ENCODE measurements at places on chromosomes 6 and 20.
A peak's percentile ranks its signal among the peaks of the same experiment; 100 is the strongest.

GRCh38 chr6:97305414-97306066 is 22.5 kb upstream of the MMS22L start:
- no peaks in the 10 kb centered on the region for H3K36me3 ChIP-seq
- H3K27me3 ChIP-seq = no peaks in the 10 kb centered on the region
- no peak overlapping the region for H3K27ac ChIP-seq
- no peak for DNase-seq
- no peaks in the 10 kb centered on the region for H3K4me1 ChIP-seq
- H3K4me3 ChIP-seq = no peak overlapping the region

- H3K27me3 ChIP-seq = no peaks in the 10 kb centered on the region
- no peaks in the 10 kb centered on the region for H3K36me3 ChIP-seq
- H3K4me3 ChIP-seq = no peak within 1 kb of the TSS
- no peaks in the 10 kb centered on the region for H3K4me1 ChIP-seq
Observed at GRCh38 chr6:49866485-49866943, at the start of gene CRISP1. CRISP1 (minus strand) TSS chr6:49866535; CDS start chr6:49857400, 9,135 bp downstream.

- H3K4me3 ChIP-seq = no peak overlapping the region
- H3K4me1 ChIP-seq = peaks cover 7% of the 10 kb centered on the region
- H3K36me3 ChIP-seq = peaks cover 13% of the 10 kb centered on the region
- no peaks in the 10 kb centered on the region for H3K27me3 ChIP-seq
- DNase-seq = no peak
Observed at GRCh38 chr6:41551086-41551700, 5.0 kb downstream of the FOXP4 start.

- H3K27me3 ChIP-seq = no peaks in the 10 kb centered on the region
- no peak overlapping the region for H3K27ac ChIP-seq
- no peaks in the 10 kb centered on the region for H3K36me3 ChIP-seq
- no peak overlapping the region for H3K4me3 ChIP-seq
- no peak for DNase-seq
Observed at GRCh38 chr6:167396068-167396658, 71.3 kb downstream of the TTLL2 start.

DNA sequence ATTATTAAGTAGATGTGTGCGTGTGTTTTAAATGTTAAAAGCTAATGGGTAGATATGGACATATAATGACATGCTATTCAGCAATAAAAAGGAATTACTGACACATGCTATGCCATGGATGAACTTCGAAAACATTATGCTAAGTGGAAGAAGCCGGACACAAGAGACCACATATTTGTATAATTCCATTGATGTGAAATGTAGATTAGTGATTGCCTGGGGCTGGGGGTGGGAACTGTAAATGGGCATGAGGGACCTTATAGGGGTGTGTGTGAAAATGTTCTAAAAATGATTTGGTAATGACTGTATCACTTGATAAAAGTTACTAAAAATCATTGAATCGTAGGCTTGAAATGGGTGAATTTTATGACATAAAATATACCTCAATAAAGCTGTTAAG is 104.5 kb upstream of the BEND3 start:
- no peak overlapping the region for H3K27ac ChIP-seq
- no peak for DNase-seq
- no peak overlapping the region for H3K4me3 ChIP-seq
- no peaks in the 10 kb centered on the region for H3K27me3 ChIP-seq

DNA sequence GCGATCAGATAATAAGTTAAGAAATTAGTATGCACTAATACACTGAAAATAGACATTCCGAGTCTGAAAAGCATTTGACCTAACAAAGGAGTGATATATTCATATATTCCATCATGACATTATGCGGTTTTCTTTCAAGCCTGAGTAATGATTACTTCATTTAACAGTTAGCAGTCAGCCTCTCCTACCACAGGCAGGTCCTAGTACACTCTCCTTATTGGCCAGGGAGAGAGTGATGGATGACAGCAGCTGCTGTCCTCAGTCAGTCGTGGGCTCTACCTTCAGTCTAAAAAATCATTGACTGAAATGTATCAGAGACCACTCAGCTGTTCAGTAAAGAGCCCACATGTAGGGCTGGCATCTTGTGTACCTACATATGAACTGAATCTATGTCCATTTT is 33.2 kb upstream of the VGLL2 start:
- no peak overlapping the region for H3K27ac ChIP-seq
- DNase-seq = no peak
- H3K4me3 ChIP-seq = no peak overlapping the region
- H3K4me1 ChIP-seq = no peaks in the 10 kb centered on the region
- no peaks in the 10 kb centered on the region for H3K27me3 ChIP-seq

GRCh38 chr6:170285482-170285881 is 5.4 kb downstream of the DLL1 start:
- no peak overlapping the region for H3K4me3 ChIP-seq
- H3K27ac ChIP-seq = no peak overlapping the region
- H3K4me1 ChIP-seq = peaks cover 15% of the 10 kb centered on the region

GRCh38 chr6:143123941-143124340 is 63.3 kb downstream of the AIG1 start:
- no peaks in the 10 kb centered on the region for H3K27me3 ChIP-seq
- no peak overlapping the region for H3K4me3 ChIP-seq
- H3K4me1 ChIP-seq = no peaks in the 10 kb centered on the region
- no peak overlapping the region for H3K27ac ChIP-seq

- peaks cover 4% of the 10 kb centered on the region for H3K4me1 ChIP-seq
- DNase-seq = no peak
- no peaks in the 10 kb centered on the region for H3K36me3 ChIP-seq
- H3K4me3 ChIP-seq = no peak overlapping the region
- H3K27me3 ChIP-seq = no peaks in the 10 kb centered on the region
Observed at GRCh38 chr6:70549327-70549726, 17.4 kb upstream of the SDHAF4 start.

GRCh38 chr20:50516180-50516934 is 6.2 kb downstream of the PTPN1 start:
- H3K4me3 ChIP-seq = no peak overlapping the region
- H3K27me3 ChIP-seq = no peaks in the 10 kb centered on the region
- H3K27ac ChIP-seq = no peak overlapping the region
- H3K4me1 ChIP-seq = no peaks in the 10 kb centered on the region
- DNase-seq = no peak

DNA sequence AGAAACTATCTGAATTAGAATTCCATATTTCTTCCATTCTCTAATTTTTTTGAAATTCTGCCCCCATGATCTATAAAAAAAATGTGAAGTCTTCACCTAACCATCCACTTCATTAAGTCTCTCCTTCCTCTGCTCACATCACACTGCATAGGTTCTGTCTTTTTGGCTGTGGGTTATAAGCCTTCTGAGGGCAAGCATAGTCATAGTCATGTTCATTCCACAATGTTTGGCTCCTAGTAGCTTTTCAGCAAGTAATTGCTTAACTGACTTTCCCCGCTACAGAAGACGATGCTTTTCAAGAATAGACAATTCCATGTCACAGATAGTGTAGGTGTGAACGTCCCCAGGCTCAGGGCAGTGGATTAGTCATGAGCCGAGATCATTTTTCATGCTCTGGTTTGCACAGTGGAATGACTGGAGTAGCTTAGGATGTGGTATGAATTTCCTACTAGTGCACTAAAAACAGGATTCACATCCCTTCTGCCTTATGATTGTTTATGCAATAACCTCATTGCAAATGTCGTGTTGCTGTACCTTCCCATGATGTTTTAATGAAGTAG is 29.1 kb downstream of the WRNIP1 start:
- peak overlapping the region; percentile 82 for H3K27ac ChIP-seq
- H3K4me3 ChIP-seq = no peak overlapping the region
- H3K4me1 ChIP-seq = peaks cover 42% of the 10 kb centered on the region
- H3K27me3 ChIP-seq = no peaks in the 10 kb centered on the region
- no peaks in the 10 kb centered on the region for H3K36me3 ChIP-seq

- DNase-seq = no peak
- H3K36me3 ChIP-seq = no peaks in the 10 kb centered on the region
- no peak overlapping the region for H3K27ac ChIP-seq
- no peak overlapping the region for H3K4me3 ChIP-seq
Observed at GRCh38 chr6:55997223-55997874, 122.0 kb upstream of the BMP5 start.

GRCh38 chr6:85362652-85363310 is 87.1 kb upstream of the NT5E start:
- H3K27me3 ChIP-seq = no peaks in the 10 kb centered on the region
- H3K27ac ChIP-seq = no peak overlapping the region
- no peak for DNase-seq
- H3K4me1 ChIP-seq = peaks cover 12% of the 10 kb centered on the region
- no peak overlapping the region for H3K4me3 ChIP-seq

DNA sequence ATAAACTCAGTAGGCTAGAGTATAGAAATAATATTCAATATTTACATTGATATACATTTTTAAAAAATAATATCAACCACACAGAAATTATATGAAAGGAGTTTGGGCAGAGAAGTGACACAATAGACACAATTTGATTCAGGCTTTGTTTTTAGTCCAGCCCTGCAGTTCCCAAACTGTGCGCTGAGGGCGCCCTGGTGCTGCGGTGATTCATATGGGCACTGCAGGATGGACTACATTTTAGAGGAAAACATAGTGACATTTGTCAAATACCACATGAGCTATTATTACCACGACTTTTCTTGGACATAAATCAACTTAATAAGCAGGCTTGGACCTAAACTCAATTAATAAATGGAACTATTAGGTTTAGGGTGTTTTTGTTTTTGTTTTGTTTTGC is 364.3 kb upstream of the ID4 start:
- no peak for DNase-seq
- H3K4me1 ChIP-seq = no peaks in the 10 kb centered on the region
- H3K4me3 ChIP-seq = no peak overlapping the region
- no peaks in the 10 kb centered on the region for H3K27me3 ChIP-seq
- no peak overlapping the region for H3K27ac ChIP-seq
- H3K36me3 ChIP-seq = no peaks in the 10 kb centered on the region

DNA sequence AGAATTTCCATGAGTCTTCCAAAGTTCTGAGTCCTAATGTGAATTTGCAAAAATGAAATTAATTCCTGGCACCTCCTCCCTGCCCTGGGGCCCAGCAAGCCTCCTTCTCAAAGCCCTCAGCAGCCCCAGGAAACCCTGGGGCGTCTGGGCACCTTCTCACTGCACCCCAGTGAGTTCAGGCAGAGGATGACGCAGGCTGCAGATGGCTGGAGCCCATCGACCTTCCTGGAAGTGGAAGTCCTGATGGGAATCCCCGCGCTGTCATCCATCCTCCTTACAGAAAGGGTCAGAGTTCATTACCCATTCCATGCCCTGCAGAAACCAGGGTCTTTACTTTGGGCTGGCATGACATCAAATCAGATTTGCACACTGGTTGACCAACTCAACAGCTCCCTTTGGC is 31.6 kb downstream of the DLL1 start:
- peaks cover 23% of the 10 kb centered on the region for H3K27me3 ChIP-seq
- DNase-seq = no peak
- no peak overlapping the region for H3K4me3 ChIP-seq
- no peaks in the 10 kb centered on the region for H3K4me1 ChIP-seq
- no peaks in the 10 kb centered on the region for H3K36me3 ChIP-seq
- H3K27ac ChIP-seq = no peak overlapping the region

Data from tibial artery (tissue), 4 donors.